ENCODE measurements at places on chromosomes 7 and 10. TPM values are rescaled to one million over a fixed set of nuclear protein-coding genes. Genes with fewer than 3 reads are reported as not detected.

Gene KLF14
- total RNA-seq, result not detected

Gene PTPRN2
- 35.7 TPM for total RNA-seq

Gene NYAP1
- total RNA-seq, result 18.2 TPM

Gene DNAJB6
- total RNA-seq, result 100 TPM

Gene MYPN
- not detected for total RNA-seq

Gene MAD1L1
- 25.0 TPM for total RNA-seq

Gene GHRHR
- 4.3 TPM for total RNA-seq

DNA sequence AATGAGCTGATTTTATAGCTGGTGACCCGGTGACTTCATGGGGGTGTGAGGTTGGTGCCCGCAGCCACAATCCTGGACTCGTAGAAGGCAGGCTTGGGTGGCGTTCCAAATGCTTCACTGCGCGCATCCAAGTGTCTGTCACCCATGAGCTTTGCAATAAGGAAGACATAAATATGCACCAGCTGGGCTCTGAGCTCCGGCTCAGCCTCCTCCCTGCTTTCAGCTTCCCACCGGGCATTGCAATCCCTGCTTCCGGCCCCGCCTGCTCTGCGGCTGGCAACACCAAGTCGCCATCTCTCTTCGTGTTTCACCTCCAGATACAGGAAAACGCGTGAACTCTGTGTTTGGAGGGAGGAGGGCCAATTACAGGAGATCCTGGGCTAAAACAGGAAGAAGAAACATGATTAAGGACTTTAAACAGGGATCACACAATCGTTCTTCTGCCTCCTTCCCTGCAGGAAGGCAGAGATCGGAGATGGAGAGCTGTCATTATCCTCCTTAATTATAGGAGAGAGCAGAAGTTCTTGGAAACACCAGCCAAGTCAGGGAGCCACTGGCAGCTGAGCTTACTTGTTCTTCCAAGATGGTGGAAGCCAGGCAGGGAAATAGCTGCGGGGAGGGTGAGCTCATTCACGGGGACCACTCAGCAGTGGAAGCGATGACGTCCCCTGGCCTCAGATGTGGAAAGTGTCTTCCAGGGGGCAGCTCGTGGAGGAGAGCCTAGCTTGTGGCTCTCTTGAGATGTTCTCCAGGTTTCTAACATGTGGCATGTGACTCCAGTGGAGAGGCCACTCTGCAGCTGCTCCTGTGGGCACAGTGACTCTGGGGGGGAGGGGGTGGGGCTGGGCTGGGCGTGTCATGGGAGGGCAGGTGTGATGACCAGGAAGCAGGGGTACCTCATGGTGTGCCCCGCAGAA, 134.9 kb downstream of the CAMK1D start:
- DNase-seq, result peak; percentile 67

DNA sequence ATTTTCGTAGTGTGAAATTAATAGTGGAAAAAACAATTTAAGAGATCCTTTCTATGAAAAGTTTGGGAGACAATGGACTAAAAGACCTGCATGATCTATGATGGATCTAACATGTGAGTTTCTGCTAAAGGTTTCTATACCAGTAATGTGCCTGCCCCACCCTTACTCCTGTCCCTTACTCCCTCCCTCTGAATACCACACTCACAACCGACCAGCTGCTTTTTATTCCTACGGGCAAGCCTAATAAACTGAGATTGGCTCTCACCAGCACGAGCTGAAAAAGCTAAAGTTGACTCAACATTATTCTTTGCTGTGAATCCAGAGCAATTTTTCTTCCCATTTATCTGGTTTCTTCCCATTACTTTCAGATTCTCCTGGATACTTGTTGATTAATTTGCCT, 17.8 kb upstream of the REEP3 start:
- DNase-seq, result no peak

- no peak for DNase-seq
These were observed 145.9 kb downstream of the SH3PXD2A start for GRCh38 chr10:103709341-103709920.

GRCh38 chr7:83119026-83119382, 43.7 kb downstream of the PCLO start:
- DNase-seq, result no peak

GRCh38 chr10:117570880-117571279, 28.3 kb downstream of the EMX2 start:
- DNase-seq, result no peak

DNA sequence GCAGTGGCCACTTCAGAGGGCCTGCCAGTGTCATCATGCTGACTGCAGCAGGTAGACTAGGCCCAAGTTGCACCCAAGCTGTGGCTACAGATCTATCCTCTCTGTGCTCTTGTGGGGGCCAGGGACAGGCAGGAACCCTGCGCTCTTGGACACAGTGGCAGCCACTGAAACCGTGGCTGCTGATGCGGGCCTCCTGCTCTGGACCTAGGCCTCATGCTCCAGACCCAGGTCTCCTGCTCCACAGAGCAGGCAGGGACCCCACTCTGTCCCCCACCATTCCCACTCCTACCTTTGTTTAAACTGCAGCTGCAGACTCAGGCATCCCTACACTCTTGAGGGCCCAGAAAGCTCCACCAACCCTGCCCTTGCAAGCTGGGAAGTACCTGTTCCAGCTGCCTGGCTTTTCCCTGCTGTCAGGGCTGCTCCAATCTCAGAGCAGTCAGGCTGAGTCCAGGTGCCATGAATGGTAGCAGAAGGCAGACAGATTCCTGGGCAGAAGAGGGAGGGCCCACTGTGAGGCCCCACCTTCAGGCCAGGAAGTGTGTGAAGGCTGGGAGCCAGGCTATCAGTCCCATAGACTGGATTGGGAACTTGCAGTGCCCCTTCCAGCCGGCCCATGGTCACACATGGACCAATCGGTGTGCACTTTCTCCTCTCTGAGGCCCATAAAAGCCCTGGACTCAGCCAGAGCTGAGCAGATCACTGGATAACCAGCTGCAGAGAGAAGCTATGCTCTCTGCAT, 634.0 kb upstream of the SEMA3D start:
- DNase-seq, result no peak

- DNase-seq, result no peak
These were observed 63.7 kb upstream of the LRRC17 start for GRCh38 chr7:102849079-102849478.

DNA sequence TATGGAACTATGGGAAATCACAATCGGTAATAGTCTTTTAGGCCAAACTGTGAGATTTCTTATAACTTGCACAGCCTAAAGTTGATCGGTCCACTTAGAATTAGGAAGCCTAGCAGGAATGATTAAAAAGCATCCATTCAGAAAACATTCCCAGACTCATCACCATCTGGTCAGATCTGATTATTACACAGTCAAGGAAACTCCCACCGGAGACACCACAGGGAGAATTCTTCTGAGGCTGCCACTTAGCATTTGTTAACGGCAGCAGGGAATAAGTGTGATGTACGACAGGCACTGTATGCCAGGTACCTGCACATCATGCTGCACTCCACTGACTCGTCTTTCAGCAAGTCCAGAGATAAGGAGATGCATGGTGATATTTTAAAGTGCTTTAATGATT, 227.6 kb upstream of the STEAP1 start:
- peak; percentile 50 for DNase-seq

DNA sequence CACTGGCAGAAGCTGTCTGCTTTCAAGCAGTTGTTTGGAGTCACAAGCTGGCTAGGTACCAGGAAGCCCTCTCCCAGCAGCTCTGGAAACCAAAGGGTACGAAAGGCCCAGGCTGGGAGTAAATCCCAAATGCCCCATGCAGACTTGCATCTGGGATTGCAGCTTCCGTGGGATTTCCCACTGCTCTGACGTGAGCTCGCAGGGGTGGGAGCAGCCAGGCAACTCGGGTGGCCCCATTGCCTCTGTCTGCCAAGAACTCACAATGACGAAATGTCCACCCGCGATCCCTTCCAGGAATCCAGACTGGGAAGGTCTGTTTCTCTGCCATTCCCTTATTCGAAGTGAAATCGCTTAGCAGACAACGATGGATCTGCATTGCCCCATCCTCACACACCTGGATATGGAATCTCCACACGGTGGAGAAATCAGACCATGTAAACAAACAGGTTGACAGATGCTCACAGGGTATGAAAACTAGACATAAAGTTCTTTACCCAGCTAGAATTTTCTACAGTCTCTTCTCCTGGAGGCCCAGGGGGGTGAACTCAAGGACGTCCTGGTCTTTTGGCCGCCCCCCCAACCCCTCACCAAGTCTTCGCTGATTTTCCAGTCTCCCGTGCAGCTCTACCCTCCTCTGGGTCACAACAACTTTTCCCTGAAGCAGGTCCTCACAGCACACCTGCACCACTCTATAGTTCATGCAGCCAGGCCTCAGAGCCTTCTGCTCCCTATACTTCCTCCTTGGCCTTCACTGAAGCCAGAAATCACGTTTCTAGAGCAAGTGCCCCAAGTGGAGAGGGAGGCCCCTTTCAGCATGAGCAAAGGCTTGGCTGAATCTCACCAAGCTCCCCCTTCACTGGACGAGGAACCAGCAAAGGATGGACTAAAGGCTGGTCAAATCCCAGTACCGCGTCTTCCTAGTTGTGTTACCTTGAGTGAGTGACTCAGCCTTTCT, 20.0 kb downstream of the SH3PXD2A start:
- no peak for DNase-seq

GRCh38 chr10:64813391-64813790, 1292.2 kb downstream of the REEP3 start:
- DNase-seq, result no peak

- no peak for DNase-seq
These were observed 2.3 kb upstream of the JAKMIP3 start for GRCh38 chr10:132063432-132063831.

DNA sequence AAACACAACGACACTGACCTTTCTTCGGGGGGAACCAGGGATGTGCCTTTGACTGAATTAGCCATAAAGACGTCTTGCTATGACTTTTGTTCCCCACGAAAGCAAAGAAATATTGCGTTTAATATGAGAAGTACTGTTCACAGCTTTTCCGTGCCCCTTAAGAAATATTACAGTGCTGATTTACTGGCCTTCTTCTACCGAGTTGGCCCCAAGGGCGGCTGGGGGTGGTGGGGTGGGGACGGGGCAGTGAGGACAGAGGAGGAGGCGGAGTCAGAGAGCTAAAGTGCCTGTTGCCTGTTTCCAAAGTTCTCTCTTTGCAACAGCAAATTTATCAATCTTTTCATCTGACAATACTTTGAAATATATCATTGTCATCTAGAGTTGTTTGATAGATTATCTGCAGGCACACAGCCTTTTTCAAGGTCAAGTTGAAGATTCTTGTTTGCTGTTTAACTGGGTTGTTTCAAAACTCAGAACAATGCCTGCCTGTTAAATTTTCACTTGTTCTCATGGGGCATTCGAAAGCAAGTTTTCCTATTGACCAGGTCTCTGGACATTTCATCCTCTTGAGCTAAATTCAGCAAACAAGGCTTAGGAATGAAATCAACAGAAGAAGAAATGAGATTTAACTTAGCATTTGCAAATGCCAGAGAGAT, 9.0 kb downstream of the PTF1A start:
- no peak for DNase-seq

DNA sequence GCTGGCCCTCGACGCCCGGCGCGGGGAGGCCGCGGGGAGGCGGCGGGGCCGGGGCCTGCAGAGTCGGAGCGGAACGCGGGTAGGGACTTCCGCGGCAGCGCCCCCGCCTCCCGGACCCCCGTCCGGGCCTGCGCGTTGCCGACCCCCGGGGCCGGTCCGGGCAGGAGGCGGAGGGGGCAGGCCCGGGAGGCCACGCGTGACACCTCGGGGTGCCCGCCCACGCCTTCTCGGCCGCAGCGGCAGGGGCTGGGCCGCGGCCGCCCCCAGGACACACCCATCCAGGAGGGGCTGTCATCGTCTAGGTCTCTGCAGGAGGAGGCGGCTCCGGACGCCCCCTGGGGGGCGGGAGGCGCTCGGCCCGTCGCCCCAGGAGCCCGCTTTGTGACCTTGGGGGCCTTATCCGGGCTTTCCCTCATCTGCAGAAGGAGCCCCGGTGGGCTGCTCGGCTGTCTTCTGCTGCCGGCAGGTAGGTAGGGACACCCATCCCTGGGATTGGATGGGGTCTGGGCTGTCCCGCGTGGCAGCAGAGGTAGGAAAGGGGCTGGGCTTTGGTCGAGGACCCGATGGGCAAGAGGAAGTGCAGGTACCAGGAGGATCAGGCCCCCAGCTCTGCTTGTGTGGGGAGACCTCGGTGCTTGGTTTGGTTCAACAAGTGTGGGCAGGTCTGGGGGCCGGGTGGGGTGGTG, 569 bp downstream of the ZNF316 start:
- no peak for DNase-seq

- DNase-seq, result no peak
These were observed 112.4 kb upstream of the FAM171A1 start for GRCh38 chr10:15483215-15484075.

DNA sequence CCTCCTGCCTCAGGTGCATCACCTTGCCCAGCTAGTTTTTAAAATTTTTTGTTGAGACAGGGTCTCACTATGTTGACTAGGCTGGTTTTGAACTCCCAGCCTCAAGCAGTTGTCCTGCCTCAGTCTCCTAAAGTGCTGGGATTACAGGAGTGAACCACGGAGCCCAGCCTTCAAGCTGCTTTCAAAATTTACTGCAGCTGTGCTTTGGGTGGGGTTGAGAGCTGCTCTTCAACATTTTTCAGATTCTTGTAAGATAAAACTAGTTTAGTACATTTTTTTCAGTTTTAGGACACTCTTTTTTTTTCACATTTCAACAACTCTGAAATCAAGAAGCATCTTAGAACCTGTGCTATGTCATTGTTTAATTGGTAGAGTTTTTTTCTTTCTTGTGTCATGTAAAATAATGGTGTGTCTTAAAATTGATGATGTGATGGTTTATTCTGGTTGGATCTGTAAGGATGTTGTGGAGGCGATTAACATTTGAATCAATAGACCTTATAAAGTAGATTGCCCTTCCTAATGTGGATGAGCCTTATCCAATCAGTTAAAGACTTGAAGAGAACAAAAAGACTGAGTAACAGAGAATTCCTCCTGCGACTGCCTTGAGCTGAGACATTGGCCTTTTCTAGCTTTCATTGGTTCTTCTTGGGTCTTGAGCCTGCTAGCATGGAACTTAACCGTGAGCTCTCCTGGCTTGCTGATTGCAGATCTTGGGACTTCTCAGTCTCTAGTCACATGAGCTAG, 13.5 kb downstream of the PLEKHA8 start:
- no peak for DNase-seq

DNA sequence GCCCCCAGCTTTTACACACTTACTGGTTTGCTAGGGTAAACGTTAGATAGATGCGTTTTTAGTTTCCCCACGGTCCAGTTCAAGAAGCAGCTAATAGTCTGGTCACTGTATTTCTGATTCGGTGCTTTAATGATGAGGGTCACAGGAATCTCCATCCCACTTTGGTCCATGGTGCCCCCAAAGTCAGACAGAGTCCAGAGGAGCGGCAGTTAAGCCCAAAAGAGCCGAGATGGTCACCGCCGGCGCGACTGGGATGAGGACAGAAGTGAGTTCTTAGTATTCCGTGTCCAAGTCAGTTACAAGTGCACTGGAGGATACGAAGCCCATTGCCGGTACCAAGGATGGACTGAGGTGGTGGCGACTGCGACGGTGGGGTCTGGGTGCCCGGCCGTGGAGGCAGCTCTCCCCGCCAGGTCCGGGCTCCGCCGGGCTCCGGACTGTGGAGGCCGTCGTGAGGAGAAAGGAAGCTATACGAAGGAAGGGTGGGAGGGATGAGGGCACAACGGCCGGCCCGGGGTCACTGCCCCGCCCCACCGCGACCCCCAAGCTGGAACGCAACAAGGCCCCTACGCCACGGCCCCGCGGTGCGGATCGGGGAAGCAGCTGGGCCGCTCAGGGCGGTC, 663 bp downstream of the HERPUD2 start:
- no peak for DNase-seq

- DNase-seq, result no peak
These were observed 39.8 kb upstream of the C10orf67 start for GRCh38 chr10:23384364-23384763.

- DNase-seq, result no peak
These were observed 33.3 kb downstream of the GET4 start for GRCh38 chr7:909358-910329.

- no peak for DNase-seq
These were observed 122.4 kb downstream of the PRKG1 start for GRCh38 chr10:51196508-51197175.
